ENCODE measurements at places on chromosomes 6 and 20.
A peak's percentile ranks its signal among the peaks of the same experiment; 100 is the strongest.

- no peak for DNase-seq
Observed at GRCh38 chr20:1423625-1424106, 30.8 kb upstream of the FKBP1A start.

DNA sequence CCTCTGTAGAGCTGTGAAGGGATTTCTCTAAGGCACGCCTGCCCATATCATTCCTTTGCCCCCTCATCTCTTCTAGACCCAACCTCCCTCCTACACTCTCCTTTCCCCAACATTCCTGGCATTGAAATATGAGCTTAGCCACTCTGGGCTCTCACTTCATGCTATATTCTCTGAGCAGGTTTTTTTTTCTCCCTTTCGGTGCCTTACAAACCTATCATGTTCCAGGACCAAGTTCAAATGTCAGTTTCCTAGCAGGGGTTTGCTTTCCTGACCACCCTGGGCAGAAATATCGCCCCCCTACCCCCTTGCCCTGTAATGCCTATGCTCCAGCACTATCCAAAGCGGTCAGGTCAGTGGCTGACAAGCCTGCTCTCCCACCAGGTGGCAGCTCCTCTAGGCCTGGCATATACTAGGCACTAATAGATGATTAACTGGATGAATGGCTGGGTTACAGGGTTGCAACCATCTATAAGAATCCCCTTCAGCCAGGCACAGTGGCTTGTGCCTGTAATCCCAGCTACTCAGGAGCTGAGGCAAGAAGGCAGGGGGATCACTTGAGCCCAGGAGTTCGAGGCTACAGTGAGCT is 25.7 kb upstream of the AAR2 start:
- DNase-seq: no peak

- DNase-seq: no peak
Observed at GRCh38 chr6:70685494-70686180, 18.0 kb downstream of the SMAP1 start.

GRCh38 chr20:33843050-33843449 is 31.9 kb downstream of the CHMP4B start:
- no peak for DNase-seq

DNA sequence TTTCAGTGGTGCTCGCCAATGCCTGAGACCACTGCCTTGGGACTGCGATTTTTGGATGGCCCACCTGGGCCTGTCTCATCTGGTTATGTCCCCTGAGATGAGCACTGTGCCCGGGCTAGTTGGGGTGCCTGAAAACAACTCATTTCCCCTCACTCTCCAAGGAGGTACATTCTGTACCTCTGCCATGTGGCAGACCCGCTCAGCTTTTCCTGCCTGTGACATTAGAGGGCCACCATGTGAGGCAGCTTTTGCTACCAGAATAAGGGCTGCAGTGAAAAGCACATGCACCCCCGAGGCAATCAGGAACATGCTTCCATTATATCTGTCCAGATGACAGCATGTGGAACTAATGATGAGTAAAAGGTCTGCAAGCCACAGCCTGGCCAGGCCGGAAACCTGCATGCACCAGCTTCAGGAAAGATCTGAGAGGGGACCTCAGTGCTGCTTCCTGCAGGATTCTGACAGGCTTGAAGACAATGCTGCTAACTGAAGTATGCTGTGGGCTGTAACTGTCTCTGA is 11.3 kb upstream of the SRSF6 start:
- no peak for DNase-seq

GRCh38 chr20:35840421-35840820 is 68.6 kb downstream of the PHF20 start:
- no peak for DNase-seq

DNA sequence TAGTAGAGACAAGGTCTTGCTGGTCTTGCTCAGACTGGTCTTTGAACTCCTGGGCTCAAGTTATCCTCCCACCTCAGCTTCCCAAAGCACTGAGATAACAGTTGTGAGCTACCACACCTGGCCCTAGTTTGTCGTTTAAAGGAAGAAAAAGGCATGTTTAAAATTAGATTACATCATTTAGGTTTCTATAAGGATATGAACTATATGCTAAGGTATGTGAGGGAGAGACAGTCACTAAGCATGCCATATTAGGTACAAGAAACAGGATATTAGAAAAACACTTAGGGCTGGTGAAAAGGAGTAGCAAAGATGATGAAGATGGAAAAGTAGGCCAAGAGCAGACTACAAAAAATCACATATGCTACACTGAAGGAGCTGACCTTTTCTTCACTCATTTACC is 106.4 kb downstream of the ASCC3 start:
- no peak for DNase-seq

DNA sequence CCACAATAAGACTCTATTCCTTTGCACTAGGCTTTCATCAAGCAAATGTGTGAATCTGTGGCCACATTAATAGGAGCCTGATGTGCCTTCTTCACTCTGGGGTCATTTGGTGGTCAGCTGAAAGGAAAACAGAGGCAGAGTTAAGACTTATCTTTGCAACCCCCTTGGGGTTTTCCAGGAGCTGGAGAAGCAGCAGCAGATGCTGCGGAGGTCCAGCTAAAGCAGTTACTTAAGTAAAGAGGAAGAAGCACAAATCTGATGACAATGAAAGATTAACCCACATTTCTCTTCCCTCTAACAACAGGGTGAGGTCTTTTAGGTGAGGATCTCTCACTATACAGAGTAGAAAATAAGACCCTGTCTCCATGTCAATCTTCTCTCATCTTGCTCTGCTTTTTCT is 45.4 kb upstream of the QKI start:
- DNase-seq: no peak

GRCh38 chr20:64228751-64229506 is 26.6 kb upstream of the PCMTD2 start:
- no peak for DNase-seq

- no peak for DNase-seq
Observed at GRCh38 chr6:1475174-1475573, 85.8 kb downstream of the FOXF2 start.

DNA sequence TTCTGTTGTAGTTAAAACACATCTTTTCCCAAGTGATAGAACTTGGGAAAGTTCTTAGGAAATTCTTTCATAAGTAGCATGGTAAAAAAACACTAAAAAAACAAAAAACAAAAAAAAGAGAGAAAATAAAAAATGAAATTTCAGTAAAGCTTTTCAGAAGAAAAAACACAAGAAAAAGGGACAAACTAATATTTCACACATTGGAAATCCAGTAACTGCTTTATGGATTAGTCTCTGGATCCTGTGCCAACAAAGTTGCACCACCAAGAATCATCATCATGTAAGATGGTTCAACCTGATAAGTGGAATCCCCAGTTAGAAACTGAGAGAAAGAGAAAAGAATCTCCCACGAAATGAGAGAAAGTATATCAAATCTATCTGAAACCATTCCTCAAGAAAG is 144.2 kb downstream of the GMDS start:
- no peak for DNase-seq

DNA sequence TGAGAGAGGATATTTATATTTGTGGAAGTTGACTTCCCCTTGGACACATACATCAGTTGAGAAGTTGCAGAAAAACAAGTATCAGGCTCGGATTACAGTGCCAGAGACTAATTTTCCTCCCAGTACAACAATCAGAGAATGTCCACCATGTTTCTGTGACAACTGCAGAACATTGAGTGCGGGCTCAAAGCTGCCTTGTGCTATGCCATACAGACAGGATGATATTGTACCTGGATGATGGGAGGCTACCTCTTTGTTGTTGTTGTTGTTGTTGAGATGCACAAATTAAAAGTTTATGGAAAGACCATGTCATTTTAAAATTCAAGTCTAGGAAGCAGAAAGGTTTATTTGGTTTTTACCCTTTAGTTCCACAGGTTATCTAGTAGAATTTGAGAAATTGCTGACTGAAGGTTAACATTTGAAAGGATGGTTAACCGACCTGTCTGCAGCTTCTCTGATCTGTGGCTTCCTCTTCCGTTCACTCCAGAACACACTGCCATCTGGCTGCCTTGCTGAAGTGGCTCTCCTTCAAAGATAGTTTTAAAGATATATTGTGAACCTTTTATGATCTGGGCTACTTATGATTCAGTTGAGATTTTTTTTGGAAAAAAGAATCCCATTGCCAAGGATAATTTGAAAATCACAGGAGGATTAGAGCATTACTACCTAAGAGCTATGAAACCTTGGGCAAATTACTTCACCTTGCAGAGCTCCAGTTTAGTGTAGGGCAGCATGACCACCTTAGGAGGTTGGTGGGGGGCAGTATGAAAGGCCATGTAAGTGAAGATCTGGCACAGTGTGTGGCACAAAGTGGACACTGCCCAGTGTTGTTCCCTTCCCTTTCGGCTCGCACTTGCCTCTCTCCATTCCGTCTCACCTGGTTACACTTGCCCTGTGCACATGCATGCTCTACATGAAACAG is 15.9 kb downstream of the TMEM200A start:
- no peak for DNase-seq

GRCh38 chr6:24720131-24720603 is 1.2 kb upstream of the C6orf62 start:
- DNase-seq: peak; percentile 66

DNA sequence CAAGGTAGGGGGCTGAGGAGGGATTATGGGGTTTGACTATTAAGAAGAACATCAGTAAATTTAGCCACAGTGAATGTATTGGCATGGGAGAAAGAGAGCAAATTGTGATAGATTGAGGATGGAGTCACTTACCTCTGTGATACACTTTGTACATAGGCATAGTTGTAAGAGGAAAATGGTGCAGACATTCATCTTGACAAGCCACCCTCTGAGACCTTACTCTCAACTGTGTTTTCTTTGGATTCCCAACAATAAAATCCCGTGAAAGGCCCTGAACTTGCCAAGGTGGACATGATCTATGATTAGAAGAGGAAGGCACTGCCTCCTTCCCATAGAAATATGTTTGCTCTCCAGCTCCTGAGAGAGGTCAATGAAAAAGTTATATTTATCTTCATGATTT is 18.6 kb upstream of the TENT5A start:
- no peak for DNase-seq

DNA sequence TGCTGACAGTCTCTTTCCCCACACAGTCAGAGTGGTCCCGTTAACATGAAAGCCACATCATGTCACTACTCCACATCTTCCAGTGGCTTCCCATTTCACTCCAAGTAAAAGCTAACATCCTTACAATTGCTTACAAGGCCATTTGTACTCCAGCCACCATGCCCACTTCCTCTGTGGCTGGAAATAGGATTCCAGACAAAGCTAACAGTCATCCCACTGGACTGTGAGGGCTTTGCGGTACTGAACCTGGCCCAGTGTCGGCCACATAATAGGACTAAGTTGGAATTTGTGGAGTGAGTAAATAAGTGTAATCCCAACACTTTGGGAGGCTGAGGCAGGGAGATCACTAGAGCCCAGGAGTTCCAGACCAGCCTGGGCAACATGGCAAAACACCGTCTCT is 10.9 kb downstream of the CCM2L start:
- DNase-seq: no peak

GRCh38 chr6:170449835-170450753 is 103.0 kb downstream of the PSMB1 start:
- no peak for DNase-seq

DNA sequence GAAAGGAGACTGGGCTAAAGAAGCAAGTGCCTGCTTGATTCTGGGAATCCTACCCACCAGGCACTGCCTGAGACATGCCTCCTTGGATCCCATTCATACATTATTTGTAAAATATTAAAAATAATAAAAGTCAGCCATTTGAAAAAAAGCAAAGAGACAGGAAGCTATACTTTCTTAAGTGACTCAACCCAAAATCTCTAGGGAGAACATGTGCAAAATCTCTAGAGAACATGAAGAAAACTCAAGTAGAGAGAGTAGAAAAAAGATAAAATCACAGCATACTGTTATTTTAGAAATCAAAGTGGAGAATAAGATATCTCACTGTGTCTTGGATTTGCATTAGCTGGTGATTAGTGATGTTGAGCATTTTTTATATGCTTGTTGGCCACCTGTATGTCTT is 197.2 kb upstream of the GGTLC1 start:
- no peak for DNase-seq

GRCh38 chr20:38315290-38315966 is 11.5 kb downstream of the BPI start:
- no peak for DNase-seq

- DNase-seq: no peak
Observed at GRCh38 chr6:41224800-41225199, 3.3 kb upstream of the TREML4 start.

- peak; percentile 34 for DNase-seq
Observed at GRCh38 chr6:25017932-25018567, 82.3 kb upstream of the RIPOR2 start.

DNA sequence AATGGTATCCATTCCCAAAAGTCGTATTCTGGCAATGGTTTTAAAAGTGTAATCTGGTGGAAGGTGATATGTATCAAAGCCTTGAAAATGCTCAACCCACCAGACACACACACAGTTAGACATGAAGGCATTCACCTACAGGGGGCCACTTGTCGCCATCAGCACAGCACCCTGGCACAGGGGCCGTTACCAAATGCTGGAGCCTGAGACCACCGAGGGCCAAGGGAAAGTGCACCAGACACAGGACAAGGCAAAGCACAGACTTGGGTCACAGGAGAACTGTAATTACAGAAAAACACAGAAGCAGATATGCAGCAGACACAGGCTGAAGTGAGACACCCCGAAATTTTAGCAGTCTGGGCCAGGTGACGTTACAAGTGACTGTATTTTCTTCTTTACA is 9.3 kb downstream of the TAF4 start:
- DNase-seq: no peak

- DNase-seq: no peak
Observed at GRCh38 chr6:111985202-111985731, 68.6 kb upstream of the CCN6 start.

DNA sequence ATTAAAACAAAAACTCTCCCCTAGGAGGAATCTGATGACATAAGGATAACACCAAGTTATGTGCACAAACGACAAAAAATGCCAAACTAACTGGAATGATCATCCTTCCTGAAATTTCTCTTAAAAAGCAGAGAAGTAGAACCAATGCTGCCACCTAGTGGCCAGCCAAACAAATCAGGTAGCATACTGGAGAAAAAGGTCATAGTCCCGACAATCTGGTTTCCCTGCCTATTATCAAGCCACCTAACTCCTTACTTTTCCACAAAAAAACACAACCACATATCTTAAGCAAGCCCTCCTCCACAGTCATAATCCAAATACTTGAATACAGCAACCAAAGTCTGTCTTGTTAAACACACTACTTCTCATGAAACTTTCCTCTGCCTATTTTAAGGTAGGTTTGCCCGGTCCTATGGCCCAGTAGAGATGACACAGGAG is 5.3 kb downstream of the OARD1 start:
- peak; percentile 21 for DNase-seq

All from activated naive CD4-positive, alpha-beta T cell (primary cell).